Osteoblast (primary cell): ENCODE measurements at places on chromosomes 2 and 18. TPM values are rescaled to one million over a fixed set of nuclear protein-coding genes. Genes with fewer than 3 reads are reported as not detected.
A peak's percentile ranks its signal among the peaks of the same experiment; 100 is the strongest.

DNA sequence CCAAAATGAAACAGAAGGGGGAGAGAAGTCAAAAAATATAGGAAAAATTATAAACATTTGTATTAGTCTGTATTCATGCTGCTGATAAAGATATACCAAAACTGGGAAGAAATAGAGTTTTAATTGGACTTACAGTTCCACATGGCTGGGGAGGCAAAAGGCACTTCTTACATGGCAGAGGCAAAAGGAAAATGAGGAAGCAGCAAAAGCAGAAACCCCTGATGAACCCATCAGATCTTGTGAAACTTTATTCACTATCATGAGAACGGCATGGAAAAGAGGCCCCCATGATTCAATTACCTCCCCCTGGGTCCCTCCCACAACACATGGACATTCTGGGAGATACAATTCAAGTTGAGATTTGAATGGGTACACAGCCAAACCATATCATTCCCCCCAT, 79.1 kb downstream of the ZRANB3 start:
- DNase-seq: no peak

DNA sequence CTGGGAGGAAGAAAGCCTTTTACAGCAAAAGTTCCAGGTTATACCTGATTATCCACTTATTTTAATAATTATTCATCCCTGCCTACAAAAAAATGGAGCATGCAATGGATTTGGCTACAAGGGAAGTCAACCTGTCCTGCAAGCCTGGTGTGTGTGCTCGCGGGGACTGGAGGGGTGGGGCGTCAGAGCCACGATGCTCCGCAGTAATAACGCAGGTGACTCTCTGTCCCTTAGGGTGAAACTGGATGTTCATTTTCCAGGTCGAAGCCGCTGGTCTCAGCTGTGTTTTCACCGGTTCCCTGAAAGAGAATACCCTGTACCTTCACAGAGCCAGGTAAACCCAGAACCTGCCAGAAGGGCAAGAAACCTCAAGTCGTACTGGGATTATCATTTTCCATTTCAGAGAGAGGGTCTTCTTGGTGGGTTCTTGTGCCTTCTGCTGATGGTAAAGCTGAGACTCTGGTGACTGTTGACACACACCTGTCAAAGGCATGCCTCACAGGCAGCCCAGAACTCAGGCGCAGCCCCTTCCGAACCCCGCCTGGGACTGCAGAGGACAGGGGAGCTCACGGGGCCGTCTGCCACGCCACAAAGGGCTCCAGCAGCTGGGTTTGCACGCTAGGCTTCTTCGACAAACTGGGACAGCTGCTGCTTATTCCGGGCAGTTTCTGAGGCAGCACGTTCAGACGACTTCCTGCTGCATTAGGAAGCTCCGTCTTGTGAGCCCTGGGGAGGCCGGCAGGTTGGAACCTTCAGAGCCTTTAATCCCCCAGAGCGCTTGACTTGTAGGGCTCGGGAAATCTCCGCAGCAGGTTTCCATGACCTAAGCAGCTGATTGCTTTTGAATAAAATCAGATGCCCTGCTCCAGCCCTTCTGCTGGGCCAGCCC, 58.6 kb downstream of the KCNG2 start:
- peak; percentile 91 for DNase-seq

DNA sequence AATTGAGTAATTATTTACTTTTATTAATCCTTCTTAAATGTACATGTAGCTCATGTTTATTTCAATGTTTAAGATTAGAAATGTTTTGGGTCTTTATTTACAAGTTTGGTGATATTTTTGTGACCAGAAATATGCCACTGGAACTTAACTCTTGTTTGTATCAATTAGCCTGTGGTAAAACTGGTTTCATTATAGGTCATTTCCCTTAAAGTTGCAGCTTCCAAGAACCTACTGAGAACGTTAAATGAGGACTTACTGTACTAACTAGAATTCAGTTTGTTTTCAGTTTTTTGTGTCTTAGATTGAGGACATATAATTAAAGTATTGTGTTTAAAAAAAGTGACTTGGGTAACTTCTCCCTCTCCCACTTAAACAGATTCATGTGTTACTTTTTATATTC, 4.3 kb downstream of the TYW5 start:
- DNase-seq: no peak

- peak; percentile 82 for DNase-seq
Measured at GRCh38 chr2:70710038-70710690, 57.8 kb downstream of the ADD2 start.

SNTG2 gene
- 1.4 and 2.1 TPM in 2 replicates for total RNA-seq
